Stimulated activated CD8-positive, alpha-beta memory T cell treated with anti-CD3 and anti-CD28 coated beads, Interleukin-2, amount 100 ng/mL, for 1 hour (primary cell): ENCODE measurements at places on chromosomes 12 and 14.

- no peak for DNase-seq
Measured at GRCh38 chr12:29844667-29845066, 60.9 kb upstream of the TMTC1 start.

DNA sequence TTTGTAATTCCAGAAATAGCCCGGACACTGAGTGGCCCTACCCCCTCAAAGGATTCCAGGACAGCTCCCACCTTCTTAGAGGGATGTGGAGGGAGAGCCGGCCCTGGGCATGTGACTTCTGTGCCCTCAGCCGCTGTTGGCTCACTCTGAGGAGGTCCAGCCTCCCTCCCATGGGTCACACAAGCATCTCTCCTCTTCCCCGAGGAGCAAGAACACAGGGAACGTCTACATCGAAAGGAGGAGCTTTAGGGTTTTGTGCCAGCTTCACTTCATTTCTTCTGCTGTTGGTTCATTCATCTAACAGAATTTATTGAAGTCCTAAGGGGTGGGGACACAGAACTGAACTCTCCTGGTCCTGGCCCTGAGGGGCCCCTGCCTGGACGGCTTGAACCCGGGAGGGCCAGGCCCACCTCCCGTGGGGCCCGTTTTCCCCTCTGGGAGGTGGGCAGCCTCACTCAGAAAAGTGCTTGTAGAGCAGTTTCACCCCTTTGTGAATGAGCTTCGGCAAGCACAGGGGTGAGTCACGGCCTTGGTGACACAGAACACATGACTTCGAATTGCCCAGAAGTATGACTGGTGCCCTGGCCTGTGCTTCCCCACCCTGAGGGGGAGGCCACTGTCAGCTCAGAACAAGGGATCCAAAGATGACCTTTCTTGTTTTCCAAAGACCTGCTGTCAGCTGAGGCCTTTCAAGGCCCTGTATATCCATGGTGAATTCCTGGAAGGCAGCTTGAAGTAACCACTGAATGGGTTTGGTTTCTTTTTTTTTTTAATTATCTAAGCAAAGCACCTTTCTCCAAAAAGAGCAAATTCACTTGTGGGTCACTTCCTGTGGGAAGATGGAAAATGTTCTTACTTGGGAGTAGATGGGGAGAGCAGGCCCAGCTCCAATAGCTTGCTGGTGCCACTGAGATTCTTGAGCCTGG, 39.2 kb downstream of the NFKBIA start:
- DNase-seq = peak; percentile 33

- DNase-seq = no peak
Measured at GRCh38 chr12:93805736-93806141, 128.6 kb downstream of the CRADD start.

DNA sequence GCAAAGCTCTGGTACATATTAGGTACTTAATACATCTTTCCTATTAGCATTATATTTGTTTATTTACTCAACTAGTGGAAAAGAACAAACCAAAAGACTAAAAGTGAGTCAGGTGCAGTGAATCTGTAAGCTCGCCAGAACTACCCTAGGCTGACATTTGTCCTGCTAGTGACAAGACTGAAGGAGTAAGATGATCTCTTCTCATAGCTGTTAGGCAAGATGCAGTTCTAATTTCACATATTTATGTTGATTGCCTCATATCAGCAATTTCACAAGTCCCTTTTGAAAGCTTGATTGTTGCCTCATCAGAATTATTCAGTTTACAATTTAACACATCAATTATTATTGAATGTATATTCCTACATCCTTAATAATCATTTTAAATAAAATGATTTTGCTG, 293.0 kb upstream of the NAV3 start:
- DNase-seq = no peak

DNA sequence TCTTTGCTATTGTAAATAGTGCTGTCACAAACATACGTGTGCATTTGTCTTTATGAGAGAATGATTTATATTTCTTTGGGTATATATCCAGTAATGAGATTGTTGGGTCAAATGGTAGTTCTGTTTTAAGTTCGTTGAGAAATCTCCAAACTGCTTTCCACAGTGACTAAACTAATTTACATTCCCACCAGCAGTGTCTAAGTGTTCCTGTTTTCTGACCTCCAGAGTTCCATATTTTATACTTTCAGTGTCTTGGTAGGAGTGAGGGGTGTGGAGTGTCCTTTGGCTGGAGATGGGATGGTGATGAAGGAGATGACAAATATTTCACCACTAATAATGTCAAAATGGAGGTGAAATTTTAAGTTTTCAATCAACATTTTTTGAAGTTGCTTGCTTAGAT, 86.4 kb downstream of the DACT1 start:
- DNase-seq = no peak

- DNase-seq = no peak
Measured at GRCh38 chr12:52066346-52067080, 3.3 kb upstream of the ATG101 start.

DNA sequence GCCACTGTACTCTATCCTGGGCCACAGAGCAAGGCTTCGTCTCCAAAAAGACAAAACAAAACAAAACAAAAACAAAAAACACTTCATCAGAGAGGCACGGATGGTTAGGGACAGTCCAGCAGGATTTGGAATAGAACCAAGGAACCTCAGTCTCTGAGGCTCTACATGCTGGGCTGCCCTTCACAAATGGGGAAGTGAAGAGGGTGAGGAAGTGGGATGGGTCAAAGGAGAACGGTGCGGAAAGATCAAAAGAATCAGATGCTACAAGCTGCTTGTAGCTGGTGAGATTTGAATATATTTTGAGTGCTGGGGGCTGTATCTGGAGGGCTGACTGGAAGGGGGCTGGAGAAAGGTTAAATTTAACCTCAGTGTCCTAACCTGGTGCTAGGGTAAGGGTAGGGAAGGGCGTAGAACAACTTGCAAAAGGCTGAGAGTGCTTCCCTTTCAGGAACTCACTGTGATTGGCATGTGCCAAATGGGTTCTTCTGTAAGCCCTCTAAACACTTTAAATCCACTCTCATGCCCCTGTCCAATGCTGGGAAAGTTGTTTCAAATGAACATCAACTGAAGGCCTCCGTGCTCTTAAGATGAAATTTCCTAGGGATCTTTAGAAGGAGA, 4.6 kb downstream of the FOXJ2 start:
- DNase-seq = no peak

GRCh38 chr14:104174051-104174450, 35.7 kb downstream of the KIF26A start:
- no peak for DNase-seq

GRCh38 chr12:108141600-108142130, 12.6 kb downstream of the WSCD2 start:
- no peak for DNase-seq

DNA sequence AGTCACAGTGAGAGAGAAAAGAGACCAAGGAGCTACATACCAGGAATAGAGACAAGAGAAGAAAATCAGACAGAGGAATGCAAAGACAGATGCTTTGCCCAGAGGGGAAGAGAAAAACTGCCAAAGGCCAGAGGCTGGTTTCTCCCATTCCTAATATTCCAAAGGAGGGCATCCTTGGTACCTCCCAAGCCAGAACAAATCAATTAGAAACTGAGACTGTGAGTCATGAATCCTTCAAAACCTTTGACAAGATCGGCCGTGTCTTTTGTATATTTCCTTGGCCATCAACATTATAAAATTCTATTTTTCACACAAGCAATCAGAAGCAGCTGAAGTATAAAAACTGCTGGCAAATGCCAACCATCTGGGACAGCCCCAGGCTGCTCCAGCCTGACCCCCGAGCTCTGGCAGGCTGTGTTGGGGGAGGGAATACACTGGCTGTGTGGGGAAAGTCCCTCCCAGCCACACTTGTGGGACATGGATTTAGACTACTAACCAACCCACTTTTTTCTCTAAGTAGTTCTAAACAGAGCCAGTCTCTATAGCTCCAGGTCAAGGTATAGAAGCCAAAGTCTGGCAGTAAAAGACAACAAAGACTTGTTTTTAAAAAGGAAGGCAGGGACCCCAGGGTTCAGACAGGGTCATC, 13.7 kb downstream of the POMT2 start:
- DNase-seq = no peak

GRCh38 chr12:75154388-75154787, 55.3 kb downstream of the KCNC2 start:
- no peak for DNase-seq

DNA sequence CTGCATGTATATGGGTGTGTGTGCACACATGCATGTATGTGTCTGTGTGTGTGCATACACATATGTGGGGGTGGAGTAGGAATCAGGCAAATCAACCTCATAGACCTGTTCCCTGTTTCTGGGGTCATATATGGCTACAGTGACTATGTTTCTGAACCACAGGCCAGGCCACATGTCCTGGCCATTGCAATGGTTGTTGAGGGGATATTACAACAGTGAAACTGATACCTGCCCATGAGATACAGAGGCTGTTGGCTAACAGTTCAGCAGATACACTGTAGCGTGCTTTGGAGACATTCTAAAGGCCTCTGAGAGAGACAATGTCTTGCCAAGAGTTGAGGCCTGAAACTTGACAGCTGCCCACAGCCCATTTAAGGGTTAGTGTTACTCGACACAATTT, 47.3 kb upstream of the FOS start:
- DNase-seq = no peak

- no peak for DNase-seq
Measured at GRCh38 chr12:119843100-119843499, 34.0 kb downstream of the CIT start.

GRCh38 chr12:212715-213526, 1.0 kb downstream of the SLC6A12 start:
- no peak for DNase-seq

- DNase-seq = no peak
Measured at GRCh38 chr12:74490390-74491064, 47.1 kb upstream of the ATXN7L3B start.

GRCh38 chr12:3614806-3615466, 123.9 kb downstream of the PRMT8 start:
- DNase-seq = no peak

DNA sequence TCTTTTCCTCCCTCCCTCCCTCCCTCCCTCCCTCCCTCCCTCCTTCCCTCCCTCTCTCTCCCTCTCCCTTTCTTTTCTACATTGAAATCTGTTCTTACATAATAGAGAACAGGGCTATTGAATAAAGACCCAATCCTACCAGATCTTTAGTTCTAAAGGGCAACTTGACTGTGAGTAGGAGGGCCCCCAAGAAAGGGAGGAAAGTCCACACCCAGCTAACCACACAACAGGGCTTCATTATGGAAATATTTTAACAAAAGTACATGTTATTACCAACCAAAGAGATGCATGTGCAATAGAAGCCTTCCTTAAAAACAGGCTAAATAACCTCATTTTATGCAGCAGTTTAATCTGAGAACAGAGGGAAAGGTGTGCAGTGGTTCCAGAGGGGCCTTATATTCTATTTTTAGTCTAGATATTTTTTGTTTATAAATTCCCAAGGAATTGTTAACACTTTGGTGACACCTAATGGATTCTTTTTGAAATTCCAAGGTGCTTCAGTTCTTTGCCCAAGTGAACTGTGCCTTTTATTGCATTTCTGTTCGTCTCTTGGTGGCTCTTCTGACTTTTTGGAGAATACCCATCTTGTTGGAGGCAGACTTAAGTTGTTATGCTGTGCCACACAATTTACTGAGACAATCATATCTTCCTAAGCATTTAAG, 63.0 kb downstream of the GNS start:
- DNase-seq = no peak

- DNase-seq = no peak
Measured at GRCh38 chr14:92493492-92493891, 20.1 kb upstream of the RIN3 start.

DNA sequence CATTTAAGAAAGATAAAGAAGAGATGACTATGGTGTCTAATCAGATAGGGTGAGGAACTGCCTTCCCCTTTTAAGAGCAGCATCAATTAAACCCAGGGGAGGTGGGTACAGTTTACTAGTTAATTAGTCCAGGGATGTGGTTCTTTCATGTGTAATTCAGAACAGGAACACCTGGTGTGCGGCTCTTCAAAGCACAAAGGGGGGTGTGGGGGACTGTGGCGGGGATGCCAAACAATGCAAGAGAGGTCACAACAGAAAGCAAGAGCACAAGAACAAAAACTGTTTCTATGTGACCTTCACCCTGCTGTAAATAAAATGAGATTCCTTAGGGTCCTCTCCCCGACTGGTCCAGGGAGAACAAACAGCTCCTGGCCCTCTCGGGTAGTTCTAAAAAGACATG, 183.9 kb upstream of the SOX5 start:
- no peak for DNase-seq

DNA sequence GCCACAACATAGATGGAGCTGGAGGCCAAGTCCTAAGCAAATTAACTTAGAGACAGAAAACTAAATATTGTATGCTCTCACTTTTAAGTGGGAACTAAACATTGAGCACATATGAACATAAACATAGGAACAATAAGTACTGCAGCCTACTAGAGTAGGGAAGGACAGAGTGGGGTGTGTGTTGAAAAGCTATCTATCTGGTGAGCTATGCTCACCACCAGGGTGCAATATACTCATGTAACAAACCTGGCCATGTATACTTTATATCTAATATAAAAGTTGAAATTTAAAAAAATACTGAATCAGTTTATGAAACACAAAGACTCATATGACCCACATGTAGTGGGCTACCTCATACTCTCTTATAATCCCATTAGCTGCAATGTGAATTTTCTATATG, 1305.0 kb downstream of the LRFN5 start:
- DNase-seq = no peak

DNA sequence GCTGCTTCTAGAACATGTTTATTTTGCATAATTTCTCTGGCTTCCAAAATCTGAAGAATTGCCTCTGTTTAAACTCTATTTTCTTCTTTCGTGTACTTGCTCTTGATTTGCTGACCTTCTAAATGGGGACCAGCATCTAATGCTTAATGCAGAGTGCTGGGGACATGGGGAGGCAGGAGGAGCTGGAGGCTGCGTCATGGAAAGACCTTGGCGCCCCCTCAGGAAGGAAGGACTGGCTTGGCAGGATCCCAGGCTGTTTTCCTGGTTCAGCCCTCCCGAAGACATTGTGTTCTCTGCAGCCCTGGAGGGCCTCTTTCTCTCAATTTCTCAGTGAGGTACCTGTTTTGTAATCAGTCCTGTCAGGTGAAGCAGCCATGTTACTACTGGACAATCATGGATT, 5.5 kb downstream of the PRKCH start:
- no peak for DNase-seq
